Right atrium auricular region (tissue), 2 donors: ENCODE measurements at places on chromosomes 4 and X. TPM values are rescaled to one million over a fixed set of nuclear protein-coding genes. Genes with fewer than 3 reads are reported as not detected.

DNA sequence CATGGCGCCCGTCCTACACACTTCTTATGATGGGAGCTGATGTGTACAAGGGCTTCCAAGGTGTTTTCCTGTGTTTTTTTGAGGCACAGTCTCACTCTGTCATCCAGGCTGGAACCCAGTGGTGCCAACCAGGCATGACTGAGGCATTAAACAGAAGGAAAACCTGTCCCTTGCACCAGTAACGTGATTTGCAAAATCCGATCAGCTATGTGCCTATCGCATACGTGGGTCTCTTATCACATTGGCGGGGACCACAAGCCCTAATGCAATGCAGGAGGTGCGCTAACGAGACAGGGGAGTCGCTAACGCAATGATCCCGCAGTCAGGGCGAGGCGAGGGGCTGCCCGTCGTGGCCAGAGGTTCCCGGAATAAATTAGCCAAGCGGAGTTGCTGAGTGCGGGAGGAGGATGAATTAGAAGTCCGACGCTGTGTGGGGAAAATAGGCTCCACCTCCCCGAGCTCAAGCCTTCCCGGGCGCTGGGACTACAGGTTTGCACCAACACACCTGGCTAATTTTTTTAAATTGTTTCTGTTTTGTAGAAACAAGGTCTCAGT lies 162.7 kb downstream of the SHOX start:
- DNase-seq: no peak

The MBNL3 gene
- 98.8 TPM for total RNA-seq

GRCh38 chrX:55486736-55487135 lies 2.9 kb downstream of the USP51 start:
- no peak for DNase-seq

The CTAG1B gene
- not detected for total RNA-seq

The GYPE gene
- total RNA-seq: 0.44 TPM

The F9 gene
- total RNA-seq: not detected

- DNase-seq: no peak
These were observed 15.4 kb upstream of the NKX1-1 start for GRCh38 chr4:1421657-1422056.

DNA sequence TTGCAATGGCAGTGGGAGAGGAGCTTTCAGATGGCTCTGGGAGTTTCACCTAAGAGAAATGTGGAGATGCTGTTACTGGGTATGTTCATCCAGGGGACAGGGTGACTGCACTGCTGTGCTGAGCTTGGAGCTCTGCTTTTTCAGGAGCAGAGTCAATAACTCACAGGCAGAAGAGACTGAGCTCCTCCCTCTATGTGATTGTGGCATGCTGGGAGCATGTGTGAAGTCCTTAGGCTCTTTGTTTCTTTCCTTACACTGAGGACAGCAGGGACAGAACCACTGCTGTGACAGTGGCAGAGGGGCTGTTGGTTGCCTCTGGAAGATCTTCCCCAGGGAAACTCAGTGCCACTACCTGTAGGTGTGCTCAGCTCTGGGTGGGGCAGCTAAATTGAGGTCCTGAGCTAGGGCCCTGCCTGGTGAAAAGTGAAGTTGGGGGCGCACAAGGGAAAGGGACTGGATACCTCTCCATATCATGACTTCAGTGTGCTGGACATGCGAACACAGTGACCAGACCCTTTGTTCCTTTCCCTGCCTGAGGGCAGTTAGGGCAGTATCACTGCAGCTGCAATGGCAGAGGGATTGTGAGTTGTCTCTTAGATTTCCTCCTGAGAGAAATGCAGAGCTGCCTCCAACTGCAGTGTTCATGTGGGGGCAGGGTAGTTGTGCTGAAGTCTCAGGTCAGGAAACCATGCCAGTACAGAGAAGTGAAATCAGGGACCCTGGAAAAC lies 156.7 kb downstream of the TENT5D start:
- no peak for DNase-seq

DNA sequence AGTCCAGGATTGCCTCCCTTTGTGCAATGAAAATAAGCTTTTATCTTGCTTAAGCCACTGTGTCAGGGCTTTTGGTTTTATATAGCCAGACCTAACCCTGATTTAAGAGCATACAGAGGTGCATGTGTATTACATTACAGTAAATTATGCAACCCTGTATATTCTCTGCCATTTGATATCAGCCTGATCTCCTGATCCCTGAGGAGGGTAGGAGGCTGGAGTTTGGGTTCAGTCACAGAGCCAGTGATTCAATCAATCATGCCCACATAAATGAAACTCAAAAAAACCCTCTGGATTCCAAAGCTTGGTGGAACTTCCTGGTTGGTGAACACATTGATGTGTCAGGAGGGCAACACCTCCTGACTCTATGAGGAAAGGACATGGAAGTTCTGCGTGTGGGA lies 7.3 kb upstream of the KLHL8 start:
- DNase-seq: no peak

GRCh38 chrX:19225909-19226308 lies 103.6 kb upstream of the ADGRG2 start:
- no peak for DNase-seq

- DNase-seq: no peak
These were observed 170.2 kb downstream of the FAT4 start for GRCh38 chr4:125484912-125485311.

The INPP4B gene
- total RNA-seq: 14.8 TPM

The ZNF711 gene
- 3.7 TPM for total RNA-seq

The IL13RA2 gene
- total RNA-seq: 0.47 TPM

The MEPE gene
- total RNA-seq: not detected

GRCh38 chr4:187632260-187632995 lies 363.1 kb upstream of the ZFP42 start:
- DNase-seq: no peak
